ENCODE measurements at places on chromosomes 3 and 15.

- DNase-seq = no peak
Measured at GRCh38 chr3:61964566-61964965, 403.2 kb downstream of the PTPRG start.

GRCh38 chr3:167350245-167350862, 29.7 kb downstream of the ZBBX start:
- DNase-seq = no peak

- DNase-seq = no peak
Measured at GRCh38 chr3:160987982-160988964, 116.9 kb downstream of the B3GALNT1 start.

DNA sequence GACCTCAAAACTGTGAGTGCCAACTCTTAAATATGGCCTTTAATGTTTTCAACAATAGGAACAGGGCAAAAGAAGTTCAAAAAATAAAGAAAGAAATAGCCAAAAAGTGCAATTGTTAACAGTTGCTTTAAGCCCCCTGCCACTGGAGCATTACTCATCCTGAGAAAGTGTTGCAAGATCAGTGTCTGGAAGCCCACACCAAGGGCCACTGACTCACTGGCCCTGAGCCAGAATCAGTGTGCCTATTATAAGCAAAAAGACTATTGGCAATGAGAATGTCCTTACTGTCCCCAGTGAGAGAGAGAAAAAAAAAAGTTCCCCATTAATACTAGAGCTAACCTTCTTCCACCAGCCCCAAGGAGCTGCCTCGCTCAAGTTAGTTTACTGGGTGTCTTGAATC, 480.1 kb upstream of the ZNF385D start:
- DNase-seq = no peak

- no peak for DNase-seq
Measured at GRCh38 chr3:69085168-69085832, 563 bp downstream of the ARL6IP5 start.

Data from activated gamma-delta T cell treated with anti-CD3 and anti-CD28 coated beads, Interleukin-2, amount 50 U/mL, for 16 hours (primary cell).